Aorta (tissue), 5 donors: ENCODE measurements at places on chromosomes 2 and 18. TPM values are rescaled to one million over a fixed set of nuclear protein-coding genes. Genes with fewer than 3 reads are reported as not detected.
A peak's percentile ranks its signal among the peaks of the same experiment; 100 is the strongest.

GRCh38 chr2:86319700-86320580 is 17.5 kb downstream of the REEP1 start:
- no peak for DNase-seq

CPO gene
- 0.58 TPM for total RNA-seq

GRCh38 chr2:191202881-191203397 is 42.3 kb upstream of the MYO1B start:
- no peak for DNase-seq

AQP4 gene
- not detected for total RNA-seq

DNA sequence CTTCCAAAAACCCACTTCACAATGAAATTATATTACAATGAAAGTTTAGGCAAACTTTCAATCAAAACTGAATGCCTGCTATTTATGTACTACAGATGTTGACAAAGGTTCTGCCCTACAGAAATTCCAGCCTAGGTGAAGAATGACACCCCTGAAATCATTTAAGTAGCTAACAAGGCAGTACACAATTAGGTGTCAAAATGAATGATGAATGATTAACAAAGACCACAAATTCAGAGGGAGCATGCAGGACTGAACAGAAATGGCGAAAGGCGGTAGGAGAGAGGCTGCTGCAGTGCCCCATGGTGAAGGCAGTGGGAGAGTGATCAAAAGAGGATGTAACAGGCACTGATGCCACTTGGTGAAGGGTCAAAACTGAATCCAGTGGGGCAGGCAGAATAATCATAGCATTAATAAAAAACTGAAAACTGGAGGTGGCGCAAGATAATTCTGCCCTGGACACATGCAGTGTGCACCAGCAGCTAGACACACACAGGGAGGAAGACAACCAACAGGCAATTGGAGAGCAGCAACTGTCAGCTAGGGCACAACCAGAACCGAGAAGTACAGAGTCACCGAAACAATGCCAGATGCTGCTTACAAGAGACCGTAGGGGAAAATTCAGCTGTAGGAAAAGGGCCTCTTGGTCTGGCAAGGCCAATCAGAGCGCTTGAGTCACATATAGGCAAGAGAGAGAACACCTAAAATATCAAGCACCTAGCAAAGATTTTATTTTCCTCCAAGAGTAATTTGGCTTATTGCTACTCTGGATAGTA is 4.5 kb downstream of the TMEM131 start:
- DNase-seq = no peak

HJURP gene
- 1.1 TPM for total RNA-seq

MEP1B gene
- not detected for total RNA-seq

DNA sequence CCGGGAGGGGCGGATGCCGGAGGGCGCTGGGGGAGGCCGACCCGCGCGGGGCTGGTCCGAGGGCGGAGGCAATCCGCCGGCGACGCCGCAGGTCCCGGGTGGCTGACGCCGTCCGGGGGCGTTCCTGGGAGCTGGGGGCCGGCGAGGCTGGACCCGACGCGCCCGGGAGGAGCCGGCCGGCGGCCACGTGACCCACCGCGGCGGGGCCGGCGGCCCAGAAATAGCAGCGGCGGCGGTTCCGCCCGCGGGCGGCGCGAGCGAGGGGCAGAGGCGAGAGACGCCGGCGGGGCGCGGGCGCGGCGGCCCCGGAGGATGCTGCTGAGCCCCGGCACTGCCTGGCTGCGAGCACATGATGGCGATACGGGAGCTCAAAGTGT is at the start of gene RAB31:
Gene RAB31, plus strand, starts transcription at position 245 of the 377 bp plus-strand sequence. Its CDS starts 105 bp downstream, at position 350.
- DNase-seq = peak; percentile 96
